ENCODE measurements at places on chromosomes 5 and 9. TPM values are rescaled to one million over a fixed set of nuclear protein-coding genes. Genes with fewer than 3 reads are reported as not detected.
A peak's percentile ranks its signal among the peaks of the same experiment; 100 is the strongest.

GRCh38 chr5:53560028-53560427 lies 411 bp upstream of the NDUFS4 start:
- peak overlapping the region; percentile 99 for H3K4me3 ChIP-seq
- peaks cover 20% of the 10 kb centered on the region for H3K4me1 ChIP-seq
- H3K27me3 ChIP-seq, result peaks cover 14% of the 10 kb centered on the region
- DNase-seq, result no peak
- peaks cover 4% of the 10 kb centered on the region for H3K36me3 ChIP-seq

GRCh38 chr5:142296914-142297417 lies 27.9 kb downstream of the SPRY4 start:
- H3K27ac ChIP-seq, result peak overlapping the region; percentile 77
- H3K36me3 ChIP-seq, result no peaks in the 10 kb centered on the region
- peak overlapping the region; percentile 8 for H3K4me3 ChIP-seq
- H3K27me3 ChIP-seq, result no peaks in the 10 kb centered on the region

- H3K4me3 ChIP-seq, result no peak overlapping the region
- H3K4me1 ChIP-seq, result peaks cover 7% of the 10 kb centered on the region
- H3K27ac ChIP-seq, result no peak overlapping the region
- H3K27me3 ChIP-seq, result peaks cover 15% of the 10 kb centered on the region
- H3K36me3 ChIP-seq, result no peaks in the 10 kb centered on the region
These were observed 124.2 kb downstream of the WNK2 start for GRCh38 chr9:93308158-93308602.

DNA sequence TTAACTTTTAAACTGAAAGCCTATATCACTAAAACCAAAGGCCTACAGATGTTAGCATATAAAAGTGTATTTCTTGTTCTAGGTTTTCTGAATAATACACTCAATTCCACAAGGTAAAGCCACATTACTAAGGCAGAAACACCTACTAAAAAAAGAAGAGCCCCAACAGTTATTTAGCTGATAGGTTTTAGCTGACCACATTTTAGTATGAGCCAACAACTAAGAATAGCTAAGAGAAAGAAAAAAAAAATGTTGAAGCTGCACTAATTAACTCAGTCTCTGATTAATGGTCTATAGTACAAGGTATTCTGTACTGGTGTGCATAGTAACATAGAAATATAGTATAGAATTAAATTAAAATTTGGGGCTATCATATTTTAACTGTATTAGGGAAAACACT lies 23.5 kb downstream of the ZFR start:
- H3K4me1 ChIP-seq, result peaks cover 28% of the 10 kb centered on the region
- no peak overlapping the region for H3K4me3 ChIP-seq
- H3K27ac ChIP-seq, result peak overlapping the region; percentile 10
- peaks cover 35% of the 10 kb centered on the region for H3K36me3 ChIP-seq
- no peaks in the 10 kb centered on the region for H3K27me3 ChIP-seq

GRCh38 chr5:77318060-77318459 lies 107.6 kb downstream of the PDE8B start:
- no peak overlapping the region for H3K4me3 ChIP-seq
- H3K27me3 ChIP-seq, result peaks cover 6% of the 10 kb centered on the region

Gene BARHL1
- not detected for total RNA-seq

Gene OCLN
- total RNA-seq, result 4.4 TPM

DNA sequence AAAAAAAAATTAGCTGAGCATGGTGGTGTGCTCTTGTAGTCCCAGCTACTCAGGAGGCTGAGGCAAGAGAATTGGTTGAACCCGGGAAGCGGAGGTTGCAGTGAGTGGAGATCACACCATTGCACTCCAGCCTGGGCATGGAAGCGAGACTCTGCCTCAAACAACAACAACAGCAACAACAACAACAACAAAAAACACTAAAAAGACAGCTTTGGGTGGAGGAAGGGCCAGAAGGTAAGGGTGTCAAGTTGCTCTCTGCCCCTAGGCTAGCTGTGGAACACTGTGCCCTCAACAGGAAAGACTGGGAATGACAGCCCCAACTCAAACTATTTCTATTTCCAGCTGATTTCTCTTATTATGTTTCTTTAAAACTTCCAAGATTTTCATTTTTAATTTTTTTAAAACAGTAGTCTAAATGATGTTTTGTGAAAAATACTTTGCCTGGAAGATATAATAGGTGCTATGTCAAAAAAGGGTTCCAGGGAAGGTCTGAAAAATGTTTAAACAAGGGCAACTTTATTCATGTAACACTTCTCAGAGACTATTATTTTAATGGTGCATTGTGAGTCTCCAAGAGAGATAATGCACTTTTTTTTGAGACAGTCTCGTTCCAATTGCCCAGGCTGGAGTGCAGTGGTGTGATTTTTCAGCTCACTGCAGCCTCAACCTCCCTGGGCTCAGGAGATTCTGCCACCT lies 29.9 kb downstream of the CLINT1 start:
- H3K27me3 ChIP-seq, result no peaks in the 10 kb centered on the region
- H3K36me3 ChIP-seq, result peaks cover 2% of the 10 kb centered on the region
- no peak overlapping the region for H3K4me3 ChIP-seq
- no peak for DNase-seq
- H3K27ac ChIP-seq, result peak overlapping the region; percentile 31

GRCh38 chr5:88944751-88945531 lies 62.0 kb upstream of the MEF2C start:
- peaks cover 13% of the 10 kb centered on the region for H3K4me1 ChIP-seq
- H3K36me3 ChIP-seq, result no peaks in the 10 kb centered on the region
- no peak overlapping the region for H3K4me3 ChIP-seq
- DNase-seq, result no peak
- peaks cover 6% of the 10 kb centered on the region for H3K27me3 ChIP-seq
- H3K27ac ChIP-seq, result no peak overlapping the region

- no peak overlapping the region for H3K27ac ChIP-seq
- no peak overlapping the region for H3K4me3 ChIP-seq
- H3K36me3 ChIP-seq, result no peaks in the 10 kb centered on the region
- no peaks in the 10 kb centered on the region for H3K27me3 ChIP-seq
- DNase-seq, result no peak
These were observed 172.6 kb downstream of the RGS3 start for GRCh38 chr9:113636165-113636564.

Gene CTSV
- total RNA-seq, result 0.21 TPM

Gene SLCO6A1
- total RNA-seq, result 0.78 TPM

GRCh38 chr5:148387325-148387724 lies 3.6 kb downstream of the FBXO38 start:
- peak overlapping the region; percentile 69 for H3K27ac ChIP-seq
- DNase-seq, result no peak
- H3K36me3 ChIP-seq, result peaks cover 9% of the 10 kb centered on the region

DNA sequence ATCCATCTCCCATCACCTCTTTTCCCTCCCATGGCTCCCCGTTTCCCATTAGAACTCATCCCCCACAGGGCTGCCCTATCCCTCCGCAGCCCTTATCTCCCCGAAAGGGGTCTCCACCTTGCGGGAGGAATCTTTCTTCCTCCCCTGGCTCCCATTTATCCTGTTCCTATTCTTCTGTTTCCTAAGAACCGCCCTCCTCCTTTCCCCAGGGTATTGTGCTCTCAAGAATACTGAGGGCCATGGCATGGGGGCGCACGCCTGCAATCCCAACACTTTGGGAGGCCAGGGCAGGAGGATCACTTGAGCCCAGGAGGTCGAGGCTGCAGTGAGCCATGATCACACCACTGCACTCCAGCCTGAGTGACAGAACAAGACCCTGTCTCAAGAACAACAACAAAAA lies 665 bp downstream of the CD72 start:
- H3K27me3 ChIP-seq, result peaks cover 48% of the 10 kb centered on the region
- H3K4me1 ChIP-seq, result peaks cover 6% of the 10 kb centered on the region
- H3K27ac ChIP-seq, result no peak overlapping the region
- peak overlapping the region; percentile 40 for H3K4me3 ChIP-seq

DNA sequence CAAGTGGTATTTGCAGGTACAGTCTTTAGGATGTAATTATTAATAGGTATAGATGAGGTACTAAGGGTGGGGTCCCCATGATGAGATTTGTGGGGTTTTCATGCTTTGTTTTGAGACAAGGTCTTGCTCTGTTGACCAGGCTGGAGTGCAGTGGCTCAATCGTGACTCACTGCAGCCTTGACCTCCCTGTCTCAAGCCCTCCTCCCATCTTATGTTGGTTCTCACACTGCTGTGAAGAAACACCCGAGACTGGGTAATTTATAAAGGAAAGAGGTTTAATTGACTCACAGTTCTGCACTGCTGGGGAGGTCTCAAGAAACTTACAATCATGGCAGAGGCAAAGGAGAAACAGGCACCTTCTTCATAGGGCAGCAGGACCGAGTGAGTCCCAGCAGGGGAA lies 217.5 kb downstream of the CDK5RAP2 start:
- peaks cover 18% of the 10 kb centered on the region for H3K4me1 ChIP-seq
- no peaks in the 10 kb centered on the region for H3K36me3 ChIP-seq
- no peak for DNase-seq
- no peaks in the 10 kb centered on the region for H3K27me3 ChIP-seq
- no peak overlapping the region for H3K4me3 ChIP-seq

GRCh38 chr5:138583984-138584637 lies 8.9 kb upstream of the HSPA9 start:
- H3K27me3 ChIP-seq, result peaks cover 12% of the 10 kb centered on the region
- H3K4me3 ChIP-seq, result no peak overlapping the region
- no peak overlapping the region for H3K27ac ChIP-seq
- no peaks in the 10 kb centered on the region for H3K36me3 ChIP-seq
- H3K4me1 ChIP-seq, result no peaks in the 10 kb centered on the region

GRCh38 chr9:133251773-133252172 lies 23.2 kb downstream of the ABO start:
- peaks cover 37% of the 10 kb centered on the region for H3K27me3 ChIP-seq
- no peaks in the 10 kb centered on the region for H3K36me3 ChIP-seq
- no peak overlapping the region for H3K27ac ChIP-seq
- peak; percentile 83 for DNase-seq
- no peaks in the 10 kb centered on the region for H3K4me1 ChIP-seq
- no peak overlapping the region for H3K4me3 ChIP-seq

Gene WDR31
- total RNA-seq, result 3.4 TPM

DNA sequence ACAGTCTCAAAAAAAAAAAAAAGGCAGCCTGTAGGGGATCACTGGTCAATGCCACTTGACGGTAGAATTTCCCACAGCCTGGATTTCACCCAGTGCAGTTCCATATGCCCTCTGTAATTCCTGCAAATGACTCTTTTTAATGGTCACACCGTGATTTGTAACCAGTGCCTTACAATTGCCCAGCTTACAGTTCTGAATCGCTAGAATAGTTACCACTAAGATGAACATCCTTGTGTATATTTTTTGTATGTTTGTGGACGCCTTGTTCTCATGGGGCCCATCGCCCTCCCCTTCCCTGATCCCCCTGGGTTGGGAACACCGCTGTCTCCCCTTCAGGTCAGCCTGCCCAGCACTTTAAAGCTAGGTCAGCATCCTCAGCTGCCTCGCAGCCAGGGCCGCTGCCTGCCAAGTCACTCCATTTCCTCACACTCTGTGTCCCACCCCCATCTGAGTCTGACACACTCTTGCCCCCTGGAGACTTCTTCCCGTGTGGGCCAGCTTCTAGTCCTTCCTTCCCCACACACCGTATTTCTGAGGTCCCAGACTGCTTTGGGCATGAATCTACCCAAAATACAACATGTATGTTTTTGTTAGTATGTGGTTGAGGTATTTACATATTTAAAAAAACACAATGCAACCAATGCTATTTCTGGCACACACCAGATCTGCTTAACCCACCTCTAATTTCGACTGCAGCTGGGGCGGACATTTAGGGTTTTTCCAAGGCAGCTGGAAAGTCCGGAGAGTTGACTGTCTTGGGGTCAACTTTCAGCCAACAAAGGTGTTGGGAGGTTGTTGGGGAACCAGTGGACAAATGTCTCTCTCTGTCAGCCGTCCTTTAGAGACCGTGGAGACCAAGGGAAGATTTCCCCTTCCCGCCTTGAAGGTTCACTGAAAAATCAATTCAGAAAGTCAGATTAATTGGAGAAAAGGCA lies 120.5 kb upstream of the NEK6 start:
- peaks cover 8% of the 10 kb centered on the region for H3K4me1 ChIP-seq
- H3K27me3 ChIP-seq, result peaks cover 6% of the 10 kb centered on the region
- no peak overlapping the region for H3K4me3 ChIP-seq
- H3K36me3 ChIP-seq, result no peaks in the 10 kb centered on the region
- DNase-seq, result no peak
- no peak overlapping the region for H3K27ac ChIP-seq

Gene SPINK4
- not detected for total RNA-seq

Gene PCDHGA1
- total RNA-seq, result 0.13 TPM

DNA sequence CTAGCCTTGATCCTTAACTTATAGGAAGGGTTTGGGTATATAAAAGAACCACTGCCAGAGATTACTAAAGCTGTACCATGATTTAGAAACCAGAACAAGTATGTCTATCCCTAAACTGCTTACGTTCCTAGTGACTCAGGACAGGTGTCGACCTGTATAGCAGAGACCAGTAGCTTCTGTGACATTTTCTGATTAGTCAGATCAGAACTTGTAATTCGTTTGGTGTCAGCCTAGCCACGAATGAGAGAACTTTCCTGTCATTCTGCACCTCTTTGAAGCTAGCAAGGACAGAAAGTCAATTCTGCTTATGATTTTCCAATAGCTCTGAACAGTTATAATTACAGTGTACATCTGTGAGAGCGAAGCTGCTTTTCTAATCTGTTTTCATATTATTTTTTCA lies 39.5 kb downstream of the PRKACG start:
- H3K36me3 ChIP-seq, result no peaks in the 10 kb centered on the region
- H3K4me3 ChIP-seq, result no peak overlapping the region
- no peak for DNase-seq
- H3K4me1 ChIP-seq, result no peaks in the 10 kb centered on the region
- H3K27ac ChIP-seq, result no peak overlapping the region
